ENCODE measurements at places on chromosomes 3 and 15. TPM values are rescaled to one million over a fixed set of nuclear protein-coding genes. Genes with fewer than 3 reads are reported as not detected.
A peak's percentile ranks its signal among the peaks of the same experiment; 100 is the strongest.

GRCh38 chr3:137519602-137520001, 244.5 kb upstream of the SOX14 start:
- DNase-seq, result no peak

- no peak for DNase-seq
Measured at GRCh38 chr3:134709561-134710312, 58.9 kb upstream of the KY start.

DNA sequence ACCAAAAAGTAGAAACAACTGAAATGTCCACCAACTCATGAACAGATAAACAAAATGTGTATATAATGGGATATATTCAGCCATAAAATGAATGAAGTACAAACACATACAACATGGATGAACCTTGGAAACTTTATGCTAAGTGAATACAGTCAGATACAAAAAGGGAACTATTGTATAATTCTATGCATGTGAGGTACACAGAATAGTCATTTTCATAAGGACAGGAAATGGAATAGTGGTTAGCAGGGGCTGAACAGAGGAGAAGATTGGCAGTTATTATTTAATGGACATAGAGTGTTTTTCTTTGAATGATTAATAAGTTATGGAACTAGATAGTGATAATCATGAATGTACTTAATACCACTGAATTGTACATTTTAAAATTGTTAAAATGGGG, 20.0 kb upstream of the TRANK1 start:
- no peak for DNase-seq

GRCh38 chr15:78302579-78303312, 3.3 kb upstream of the SKIC8 start:
- DNase-seq, result no peak

DNA sequence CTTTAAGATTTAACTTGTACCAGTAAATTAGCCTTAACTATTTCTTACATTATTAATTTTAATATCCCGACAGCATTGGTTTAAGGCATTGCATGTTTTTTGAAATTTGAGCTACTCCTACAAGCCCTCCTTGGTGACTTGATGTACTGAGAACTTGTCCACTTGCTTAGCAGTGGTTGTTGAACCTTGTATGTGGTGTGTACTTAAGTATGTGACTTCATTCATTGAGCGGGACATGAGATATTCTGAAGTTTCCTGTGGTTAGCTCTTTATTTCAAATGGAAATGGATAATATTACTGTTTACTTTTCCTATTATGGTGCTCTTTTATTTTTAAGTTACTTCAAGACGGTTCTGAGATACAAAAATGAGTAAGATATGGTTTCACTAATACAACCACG, 3.6 kb upstream of the COL6A5 start:
- DNase-seq, result no peak

- DNase-seq, result no peak
Measured at GRCh38 chr15:96346409-96346970, 16.0 kb downstream of the NR2F2 start.

- no peak for DNase-seq
Measured at GRCh38 chr3:143419611-143420010, 300.0 kb downstream of the CHST2 start.

- peak; percentile 24 for DNase-seq
Measured at GRCh38 chr15:35182841-35183479, 97.9 kb upstream of the NANOGP8 start.

DNA sequence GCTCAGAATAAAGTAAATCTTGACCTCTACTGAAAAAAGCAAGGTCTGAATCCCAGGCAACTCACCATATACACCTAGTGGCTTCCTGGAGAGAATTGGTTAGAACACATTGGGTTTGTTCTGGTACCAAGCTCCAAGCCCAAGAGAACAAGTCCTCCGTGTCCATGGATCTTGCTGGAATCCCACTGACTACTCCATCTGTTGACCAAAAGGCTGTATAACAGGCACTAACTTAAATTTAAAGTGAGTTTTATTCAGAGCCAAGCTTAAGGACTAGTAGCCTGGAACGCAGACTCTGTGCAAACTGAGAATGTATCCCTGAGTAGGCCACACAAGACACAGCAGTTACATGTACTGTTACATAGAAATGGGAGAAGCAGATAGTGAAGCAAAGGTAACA, 342.1 kb upstream of the LRRC3B start:
- no peak for DNase-seq

- no peak for DNase-seq
Measured at GRCh38 chr15:68232449-68232848, 2.9 kb upstream of the CLN6 start.

Gene EBLN2
- 14.4 TPM for total RNA-seq

Gene ZIC1
- 662 TPM for total RNA-seq

Gene CD80
- total RNA-seq, result 0.36 TPM

Gene ZMAT3
- total RNA-seq, result 15.1 TPM

Gene PLEKHO2
- 9.1 TPM for total RNA-seq

Gene HGD
- 0.45 TPM for total RNA-seq

Gene A4GNT
- not detected for total RNA-seq

Gene DCBLD2
- total RNA-seq, result 55.3 TPM

Gene FES
- total RNA-seq, result 10.2 TPM

Gene APOD
- total RNA-seq, result 5.2 TPM

Gene TMEM207
- not detected for total RNA-seq

Gene C3orf80
- 2.0 TPM for total RNA-seq

Gene CD86
- total RNA-seq, result 1.00 TPM

Gene BMF
- 4.3 TPM for total RNA-seq

Gene SERINC4
- not detected for total RNA-seq

All from cerebellum (tissue), 4 donors.